ENCODE measurements at places on chromosomes 4 and X. TPM values are rescaled to one million over a fixed set of nuclear protein-coding genes. Genes with fewer than 3 reads are reported as not detected.

PTTG2 gene
- not detected for polyA plus RNA-seq

MAGEB2 gene
- polyA plus RNA-seq: not detected

GRCh38 chr4:148542922-148543623, 100.9 kb upstream of the NR3C2 start:
- no peak overlapping the region for H3K4me3 ChIP-seq
- H3K27ac ChIP-seq: no peak overlapping the region
- no peaks in the 10 kb centered on the region for H3K4me1 ChIP-seq
- no peak for DNase-seq
- no peaks in the 10 kb centered on the region for H3K27me3 ChIP-seq

- no peaks in the 10 kb centered on the region for H3K4me1 ChIP-seq
- no peaks in the 10 kb centered on the region for H3K27me3 ChIP-seq
- no peak for DNase-seq
- no peak overlapping the region for H3K4me3 ChIP-seq
These were observed 66.0 kb upstream of the GEMIN8 start for GRCh38 chrX:14095702-14096101.

- no peaks in the 10 kb centered on the region for H3K36me3 ChIP-seq
- no peaks in the 10 kb centered on the region for H3K27me3 ChIP-seq
- DNase-seq: no peak
- H3K27ac ChIP-seq: no peak overlapping the region
- peaks cover 22% of the 10 kb centered on the region for H3K4me1 ChIP-seq
- H3K4me3 ChIP-seq: no peak overlapping the region
These were observed 49.3 kb upstream of the C1QTNF7 start for GRCh38 chr4:15378493-15378892.

PGAM4 gene
- not detected for polyA plus RNA-seq

DNA sequence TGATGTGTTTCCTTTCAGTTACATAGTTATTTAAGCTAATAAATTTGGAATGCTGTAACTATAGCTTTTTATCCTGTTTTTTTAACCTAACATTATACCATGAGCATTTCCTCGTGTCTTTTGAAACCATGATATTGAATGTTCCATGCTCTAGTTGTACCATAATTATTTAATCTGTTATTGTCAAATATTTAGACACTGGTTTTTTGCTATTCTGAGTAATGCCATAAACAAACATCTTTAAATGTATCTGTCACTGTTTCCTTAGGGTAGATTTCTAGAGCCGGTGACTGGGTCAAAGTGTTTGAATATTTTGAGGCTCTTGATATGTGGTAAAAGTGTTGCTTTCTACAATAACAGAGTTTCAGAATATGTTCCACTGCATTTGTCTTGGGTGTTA, 5.4 kb downstream of the IGBP1 start:
- H3K4me1 ChIP-seq: no peaks in the 10 kb centered on the region
- no peak overlapping the region for H3K27ac ChIP-seq
- H3K4me3 ChIP-seq: no peak overlapping the region
- no peaks in the 10 kb centered on the region for H3K36me3 ChIP-seq

GRCh38 chr4:93433840-93434239, 394.7 kb upstream of the ATOH1 start:
- H3K4me3 ChIP-seq: no peak overlapping the region
- no peaks in the 10 kb centered on the region for H3K4me1 ChIP-seq
- H3K36me3 ChIP-seq: no peaks in the 10 kb centered on the region
- H3K27ac ChIP-seq: no peak overlapping the region
- DNase-seq: no peak

- no peaks in the 10 kb centered on the region for H3K36me3 ChIP-seq
- no peak for DNase-seq
- no peak overlapping the region for H3K27ac ChIP-seq
These were observed 409.3 kb downstream of the FAM47B start for GRCh38 chrX:35351795-35352483.

GRCh38 chrX:31893525-31893924, 821.7 kb upstream of the FTHL17 start:
- H3K36me3 ChIP-seq: no peaks in the 10 kb centered on the region
- no peaks in the 10 kb centered on the region for H3K27me3 ChIP-seq
- DNase-seq: no peak
- H3K27ac ChIP-seq: no peak overlapping the region

- no peak overlapping the region for H3K4me3 ChIP-seq
- DNase-seq: no peak
- no peaks in the 10 kb centered on the region for H3K27me3 ChIP-seq
- H3K4me1 ChIP-seq: no peaks in the 10 kb centered on the region
- H3K36me3 ChIP-seq: no peaks in the 10 kb centered on the region
These were observed 149.7 kb downstream of the RRAGB start for GRCh38 chrX:55867181-55867651.

SUPT20HL2 gene
- not detected for polyA plus RNA-seq

DNA sequence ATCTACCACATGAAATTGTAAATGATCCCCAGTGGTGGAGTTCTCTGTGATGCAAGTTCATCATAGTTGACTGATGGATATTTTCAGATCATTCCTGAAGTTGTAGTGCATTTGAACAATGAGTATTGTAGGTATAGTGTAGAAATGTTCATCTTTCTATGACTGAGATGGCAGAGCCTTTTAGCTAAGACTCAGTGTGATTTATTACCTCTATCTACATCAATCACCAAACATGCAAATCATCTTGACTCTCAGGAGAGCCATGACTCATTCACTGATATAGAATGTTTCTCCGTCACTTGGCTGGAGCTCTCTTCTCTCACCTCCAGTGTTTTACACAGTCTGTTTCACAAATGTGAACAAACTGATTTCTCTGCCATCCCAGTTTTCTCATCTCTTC, 392.6 kb downstream of the IL1RAPL1 start:
- no peak overlapping the region for H3K4me3 ChIP-seq
- H3K4me1 ChIP-seq: no peaks in the 10 kb centered on the region
- no peak for DNase-seq
- no peaks in the 10 kb centered on the region for H3K36me3 ChIP-seq

DNA sequence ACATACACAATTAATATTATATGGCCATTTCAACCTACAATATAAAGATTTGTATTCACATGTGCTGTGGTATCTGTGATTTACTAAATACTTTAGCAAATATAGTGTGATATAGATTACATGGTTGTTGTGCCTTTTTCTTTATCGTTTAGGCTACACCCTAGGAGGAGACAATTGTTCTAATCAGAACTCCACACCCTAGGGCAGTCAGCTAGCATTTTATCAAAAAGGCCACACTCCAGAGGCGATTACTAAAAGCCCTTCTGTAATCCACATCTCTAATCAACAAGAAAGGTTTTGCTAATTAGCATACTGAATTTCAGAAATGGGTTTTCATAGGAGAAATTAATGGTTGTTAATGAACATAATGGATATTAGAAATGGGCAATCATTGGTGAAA, 319.5 kb upstream of the NOCT start:
- DNase-seq: no peak
- no peak overlapping the region for H3K4me3 ChIP-seq
- H3K27me3 ChIP-seq: no peaks in the 10 kb centered on the region
- no peak overlapping the region for H3K27ac ChIP-seq
- H3K36me3 ChIP-seq: no peaks in the 10 kb centered on the region
- H3K4me1 ChIP-seq: no peaks in the 10 kb centered on the region

CYBB gene
- polyA plus RNA-seq: 10.4 TPM

DNA sequence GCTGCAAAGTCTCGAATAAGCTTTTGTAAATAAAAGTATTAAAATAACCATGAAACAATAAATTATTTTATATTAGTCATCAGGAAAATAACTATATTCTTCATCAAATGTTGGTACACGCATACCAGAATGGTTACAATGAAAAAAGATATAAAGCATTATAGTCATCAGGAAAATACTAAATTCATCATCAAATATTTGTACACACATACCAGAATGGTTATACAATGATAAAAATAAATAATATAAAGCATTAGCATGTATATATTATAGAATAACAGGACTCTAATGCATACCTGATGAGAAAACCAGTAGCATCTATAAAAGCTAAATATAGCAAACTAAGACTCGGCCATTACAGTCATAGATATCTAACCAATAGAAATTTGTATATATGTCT, 202.9 kb downstream of the TRAM1L1 start:
- no peak for DNase-seq
- no peaks in the 10 kb centered on the region for H3K36me3 ChIP-seq
- H3K4me3 ChIP-seq: no peak overlapping the region
- no peaks in the 10 kb centered on the region for H3K27me3 ChIP-seq
- no peaks in the 10 kb centered on the region for H3K4me1 ChIP-seq

PPP2R2C gene
- polyA plus RNA-seq: 0.25 TPM

- peaks cover 3% of the 10 kb centered on the region for H3K4me1 ChIP-seq
These were observed 48.3 kb upstream of the MND1 start for GRCh38 chr4:153296040-153296823.

CYSLTR1 gene
- 0.33 TPM for polyA plus RNA-seq

- H3K4me3 ChIP-seq: no peak overlapping the region
- no peaks in the 10 kb centered on the region for H3K4me1 ChIP-seq
- no peak for DNase-seq
These were observed 19.8 kb upstream of the MANBA start for GRCh38 chr4:102780476-102781144.

MAGEB1 gene
- not detected for polyA plus RNA-seq

DNA sequence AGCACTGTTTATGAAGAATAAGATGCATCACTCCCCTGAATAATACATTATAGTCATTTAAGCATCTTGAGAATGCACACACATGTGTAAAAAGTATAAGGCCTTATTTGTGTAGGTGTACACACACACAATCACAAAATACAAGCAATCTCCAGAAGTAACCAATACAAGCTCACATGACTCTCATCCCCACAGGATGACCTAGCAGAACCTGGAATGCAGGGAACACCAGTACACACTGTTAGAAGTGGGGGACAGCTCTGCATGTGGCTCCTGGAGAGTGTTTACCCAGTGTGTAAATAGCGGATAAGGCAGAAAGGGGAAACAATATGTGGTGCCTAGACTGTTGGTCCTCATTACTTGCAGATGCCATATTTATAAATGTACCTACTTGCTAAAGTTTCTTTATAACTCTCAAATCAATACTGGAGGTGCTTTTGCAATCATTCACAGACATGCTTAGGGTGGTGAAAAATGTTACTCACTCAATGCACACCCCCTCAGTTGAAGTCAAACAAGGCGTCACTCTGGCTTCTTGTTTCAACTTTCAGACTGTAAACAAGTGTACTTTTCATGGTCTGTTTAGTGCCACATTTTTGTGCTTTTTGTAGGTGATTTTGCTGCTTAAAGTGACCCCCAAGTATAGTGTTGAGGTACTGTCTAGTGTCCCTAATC, 73.1 kb downstream of the MAGEB17 start:
- no peaks in the 10 kb centered on the region for H3K4me1 ChIP-seq
- H3K36me3 ChIP-seq: no peaks in the 10 kb centered on the region
- no peaks in the 10 kb centered on the region for H3K27me3 ChIP-seq
- no peak for DNase-seq
- no peak overlapping the region for H3K4me3 ChIP-seq

DNA sequence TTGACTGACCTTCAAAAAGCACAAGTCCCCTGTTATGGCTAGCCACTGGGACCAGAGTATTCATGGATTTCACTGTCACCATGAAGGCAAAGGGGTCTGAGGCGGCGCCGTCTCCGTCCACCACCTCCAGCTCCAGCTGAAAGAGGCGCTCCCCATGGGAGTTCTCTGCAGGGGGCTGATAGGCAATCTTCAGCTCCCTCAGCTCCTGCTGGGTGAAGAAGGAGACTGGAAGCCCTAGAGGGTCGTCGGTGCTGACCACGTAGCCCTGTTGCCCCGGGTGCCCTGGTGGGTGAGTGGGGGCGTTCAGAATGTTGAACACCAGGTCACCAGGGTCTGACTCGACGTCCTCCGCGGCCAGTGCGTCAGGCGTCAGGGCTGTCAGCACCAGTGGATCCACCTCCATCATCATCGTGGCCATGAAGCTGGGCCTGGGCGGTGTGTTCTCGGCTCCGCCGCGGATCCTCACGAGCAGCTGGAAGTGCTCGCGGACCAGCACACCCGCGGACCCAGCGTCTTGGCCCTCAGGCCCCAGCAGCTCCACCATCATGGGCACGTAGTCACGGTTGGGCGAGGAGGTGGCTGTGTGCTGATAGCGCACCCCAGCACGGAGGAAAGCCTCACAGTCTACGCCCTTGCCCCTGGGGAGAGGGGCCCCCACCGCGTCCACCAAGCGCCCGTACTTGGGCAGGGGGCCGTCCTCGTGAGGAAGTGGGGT, 987 bp downstream of the FREM3 start:
- H3K36me3 ChIP-seq: no peaks in the 10 kb centered on the region
- H3K4me1 ChIP-seq: no peaks in the 10 kb centered on the region
- DNase-seq: no peak
- no peak overlapping the region for H3K27ac ChIP-seq
- H3K27me3 ChIP-seq: no peaks in the 10 kb centered on the region

- H3K4me3 ChIP-seq: no peak overlapping the region
- no peak for DNase-seq
- no peaks in the 10 kb centered on the region for H3K36me3 ChIP-seq
- H3K4me1 ChIP-seq: no peaks in the 10 kb centered on the region
- H3K27ac ChIP-seq: no peak overlapping the region
These were observed 227.2 kb upstream of the PSAPL1 start for GRCh38 chr4:7661846-7662506.

GRCh38 chr4:173585876-173586572, 56.0 kb upstream of the HAND2 start:
- no peaks in the 10 kb centered on the region for H3K36me3 ChIP-seq
- no peak for DNase-seq
- H3K27ac ChIP-seq: no peak overlapping the region
- no peak overlapping the region for H3K4me3 ChIP-seq
- H3K27me3 ChIP-seq: no peaks in the 10 kb centered on the region
- H3K4me1 ChIP-seq: no peaks in the 10 kb centered on the region

- H3K27ac ChIP-seq: no peak overlapping the region
- H3K4me1 ChIP-seq: no peaks in the 10 kb centered on the region
- DNase-seq: no peak
- H3K27me3 ChIP-seq: no peaks in the 10 kb centered on the region
- H3K36me3 ChIP-seq: no peaks in the 10 kb centered on the region
- no peak overlapping the region for H3K4me3 ChIP-seq
These were observed 47.9 kb downstream of the BEND4 start for GRCh38 chr4:42104521-42104920.

DNA sequence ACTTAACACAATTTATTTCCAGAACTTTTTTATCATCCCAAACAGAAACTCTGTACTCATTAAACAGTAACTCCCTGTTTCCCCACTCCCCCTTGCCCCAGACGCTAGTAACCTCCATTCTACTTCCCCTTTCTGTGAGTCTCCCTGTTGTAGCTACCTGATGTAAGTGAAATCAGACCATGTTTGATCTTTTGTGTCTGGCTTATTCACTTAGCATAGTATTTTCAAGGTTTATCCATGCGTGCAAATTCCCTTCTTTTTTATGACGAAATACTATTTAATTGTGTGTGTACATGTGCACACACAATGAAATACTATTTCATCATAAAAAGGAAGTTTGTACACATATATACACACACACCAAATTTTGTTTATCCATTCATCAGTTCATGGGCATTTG, 5.2 kb downstream of the PKD2 start:
- no peaks in the 10 kb centered on the region for H3K36me3 ChIP-seq
- peak overlapping the region; percentile 19 for H3K27ac ChIP-seq
- H3K27me3 ChIP-seq: no peaks in the 10 kb centered on the region
- DNase-seq: no peak
- H3K4me3 ChIP-seq: peak overlapping the region; percentile 17

- H3K27me3 ChIP-seq: no peaks in the 10 kb centered on the region
- no peaks in the 10 kb centered on the region for H3K4me1 ChIP-seq
- no peak overlapping the region for H3K4me3 ChIP-seq
- H3K27ac ChIP-seq: no peak overlapping the region
- DNase-seq: no peak
These were observed 81.5 kb downstream of the SHROOM2 start for GRCh38 chrX:9867753-9868152.

EVC2 gene
- 2.1 TPM for polyA plus RNA-seq
